Karpas-422 (cell line): ENCODE measurements at places on chromosomes 5 and 9. TPM values are rescaled to one million over a fixed set of nuclear protein-coding genes. Genes with fewer than 3 reads are reported as not detected.

DNA sequence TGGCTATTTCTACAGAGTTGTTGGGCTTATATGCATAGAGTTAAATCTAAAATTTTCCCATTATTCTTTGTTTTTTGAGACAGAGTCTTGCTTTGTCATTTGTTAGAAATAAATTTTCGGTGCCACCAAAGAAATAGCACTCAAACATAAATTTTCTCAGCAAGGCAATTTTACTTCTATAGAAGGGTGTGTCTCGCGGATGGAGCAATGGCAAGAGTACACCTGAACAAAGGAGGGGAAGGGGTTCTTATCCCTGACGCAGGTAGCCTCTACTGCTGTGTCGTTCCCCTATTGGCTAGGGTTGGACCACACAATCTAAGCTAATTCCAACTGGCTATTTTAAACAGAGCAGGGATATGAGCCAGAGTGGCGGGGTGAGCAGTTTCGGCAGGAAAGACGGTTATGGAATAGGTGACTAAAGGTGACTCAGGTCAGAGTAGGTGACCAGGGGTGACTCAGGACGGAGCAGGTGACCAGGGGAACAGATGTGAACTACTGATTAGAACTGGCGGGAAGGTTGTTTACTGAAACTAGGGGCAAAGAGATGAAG, 57.2 kb downstream of the C9orf85 start:
- DNase-seq, result no peak

- no peak for DNase-seq
Observed at GRCh38 chr5:55903121-55903701, 52.1 kb downstream of the IL31RA start.

GRCh38 chr5:1881731-1882336, 891 bp downstream of the IRX4 start:
- DNase-seq, result no peak

GRCh38 chr9:84751921-84752320, 82.4 kb downstream of the NTRK2 start:
- DNase-seq, result no peak

DNA sequence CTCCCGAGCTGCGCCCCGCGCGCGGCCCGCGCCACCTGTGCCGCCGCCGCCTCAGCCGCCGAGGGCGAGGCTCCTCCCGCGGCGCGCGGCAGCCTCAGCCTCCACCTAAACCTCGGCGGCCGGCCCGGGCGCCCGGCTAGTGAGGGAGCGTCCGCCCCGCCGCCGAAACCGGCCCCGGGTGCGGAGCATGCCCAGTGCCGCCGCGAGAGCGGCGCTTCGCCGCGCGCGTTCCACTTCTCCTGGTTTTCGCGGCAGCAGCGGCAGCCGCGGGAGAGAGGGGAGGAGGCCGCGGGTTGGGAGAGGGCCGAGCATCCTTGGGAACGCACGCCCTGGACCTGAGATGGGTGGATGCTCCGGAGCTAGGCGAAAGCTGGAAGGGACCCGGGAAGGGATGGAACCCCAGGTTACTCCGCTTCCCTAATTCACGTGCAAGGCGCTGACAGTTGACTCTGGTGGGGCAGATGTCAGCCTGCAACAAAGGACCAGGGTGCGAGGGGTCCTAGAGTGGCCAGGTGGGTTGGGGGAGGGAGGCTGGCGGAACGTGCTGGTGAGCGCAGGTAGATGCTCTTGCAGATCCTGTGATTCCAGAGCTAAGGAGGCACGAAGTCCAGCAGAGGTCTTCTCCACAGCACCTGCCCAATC, at the start of gene CTNND2:
CTNND2 (minus strand) TSS at position 182 of the 642 bp plus-strand sequence. CDS start 593 bp downstream, outside the sequence.
- DNase-seq, result no peak

CEP78 gene
- 29.4 and 38.2 TPM in 2 replicates for total RNA-seq

FOXD4L3 gene
- 0.22 TPM in 1 of 2 replicates, not detected in the other for total RNA-seq

AKNA gene
- total RNA-seq, result 77.9 and 122 TPM in 2 replicates

CDH10 gene
- not detected in 2 replicates for total RNA-seq

DBH gene
- total RNA-seq, result not detected in 2 replicates

PIP5KL1 gene
- 2.7 and 3.1 TPM in 2 replicates for total RNA-seq

COMMD10 gene
- total RNA-seq, result 30.2 and 80.6 TPM in 2 replicates

TEX48 gene
- total RNA-seq, result not detected in 2 replicates

MOB3B gene
- total RNA-seq, result 0.25 and 0.45 TPM in 2 replicates
